ENCODE measurements at places on chromosomes 11 and 22.

DNA sequence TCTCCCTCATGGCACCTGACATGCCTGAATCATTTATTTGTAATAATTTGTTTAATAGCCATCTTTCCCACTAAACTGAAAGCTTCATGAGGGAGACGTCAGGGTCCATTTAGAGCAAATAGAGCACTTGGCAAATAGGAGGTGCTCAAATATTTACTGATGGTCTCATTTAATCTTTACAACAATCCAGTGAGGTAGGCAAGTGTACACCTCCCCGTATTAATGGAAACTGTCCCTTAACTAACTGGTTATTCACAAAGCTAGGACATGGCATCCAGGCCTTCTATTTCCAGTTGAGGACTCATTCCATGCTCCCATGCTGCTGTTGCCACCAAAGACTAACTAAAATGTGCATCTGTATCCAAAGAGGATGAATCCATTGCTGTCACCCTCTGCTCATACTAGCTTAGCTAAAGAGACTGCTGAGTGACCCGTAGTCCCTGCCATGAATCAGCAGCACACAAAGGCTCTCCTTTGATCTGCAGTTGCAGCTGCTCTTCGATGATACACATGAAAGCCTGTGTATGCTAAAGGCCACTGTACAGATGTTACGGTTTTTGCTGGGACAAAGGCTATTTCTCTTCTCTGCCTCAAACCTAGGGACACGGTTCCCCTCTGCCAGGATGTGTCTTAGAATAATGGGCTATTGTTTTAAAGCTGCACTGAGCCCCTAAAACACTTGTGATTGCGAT lies 82.6 kb downstream of the RAB30 start:
- peak; percentile 75 for DNase-seq

DNA sequence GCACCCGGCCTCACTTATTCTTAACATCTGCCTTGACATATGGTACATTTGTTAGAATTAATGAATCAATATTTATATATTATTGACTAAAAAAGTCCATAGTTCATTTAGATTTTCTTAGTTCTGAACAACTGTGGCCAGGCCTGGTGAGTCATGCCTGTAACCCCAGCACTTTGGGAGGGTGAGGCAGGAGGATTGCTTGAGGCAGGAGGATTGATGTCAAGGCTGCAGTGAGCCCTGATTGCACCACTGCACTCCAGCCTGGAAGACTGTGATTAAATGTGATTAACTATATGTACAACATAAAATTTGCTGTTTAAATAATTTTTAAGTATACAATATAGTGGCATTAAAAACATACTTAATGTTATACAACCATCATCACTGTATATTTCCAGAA lies 5.6 kb downstream of the UVRAG start:
- DNase-seq = no peak

DNA sequence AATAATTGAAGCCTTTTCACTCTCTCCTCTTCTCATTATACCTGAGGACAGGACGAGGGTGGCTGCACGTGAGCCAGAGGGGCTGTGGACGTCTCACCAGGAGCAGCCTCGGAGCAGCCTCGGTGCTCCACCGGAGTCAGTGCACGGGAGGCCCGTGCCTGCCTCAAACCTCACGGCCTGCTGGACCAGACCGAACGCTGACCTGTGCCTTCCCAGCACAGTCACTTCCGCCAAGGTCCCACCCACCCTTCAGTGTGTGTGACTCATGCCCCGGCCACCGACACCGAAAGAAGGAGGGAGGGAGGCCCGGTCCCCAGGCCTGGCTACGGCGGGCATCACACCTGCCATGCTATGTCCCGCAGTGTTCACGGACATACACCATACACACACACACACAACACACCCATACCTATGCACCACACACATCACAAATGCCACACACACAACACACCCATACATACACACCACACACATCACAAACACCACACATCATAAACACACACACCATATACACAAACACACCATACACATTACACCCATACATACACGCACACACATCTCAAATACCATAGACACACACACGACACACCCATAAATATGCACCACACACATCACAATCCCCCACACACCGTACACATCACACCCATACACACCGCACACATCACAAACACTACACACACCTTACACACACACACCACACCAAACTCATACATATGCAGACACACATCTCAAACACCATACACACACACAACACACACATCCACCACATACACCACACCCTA lies 1506.5 kb downstream of the TBC1D22A start:
- DNase-seq = no peak

DNA sequence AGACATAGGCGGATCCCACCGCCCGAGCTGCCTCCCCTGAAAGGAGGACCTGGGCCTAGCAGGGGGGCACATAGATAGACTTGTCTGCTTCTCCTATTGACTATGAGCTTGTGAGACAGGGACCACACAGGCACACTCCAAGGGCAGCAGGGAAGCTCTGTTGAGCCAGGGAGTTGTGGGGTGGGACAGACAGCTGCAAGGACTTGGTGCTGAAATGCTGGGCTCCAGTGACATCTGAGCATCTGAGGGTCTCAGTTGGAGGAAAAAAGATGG lies 53.4 kb upstream of the ANO1 start:
- no peak for DNase-seq

- no peak for DNase-seq
These were observed 30.4 kb downstream of the RTN4R start for GRCh38 chr22:20237480-20238440.

DNA sequence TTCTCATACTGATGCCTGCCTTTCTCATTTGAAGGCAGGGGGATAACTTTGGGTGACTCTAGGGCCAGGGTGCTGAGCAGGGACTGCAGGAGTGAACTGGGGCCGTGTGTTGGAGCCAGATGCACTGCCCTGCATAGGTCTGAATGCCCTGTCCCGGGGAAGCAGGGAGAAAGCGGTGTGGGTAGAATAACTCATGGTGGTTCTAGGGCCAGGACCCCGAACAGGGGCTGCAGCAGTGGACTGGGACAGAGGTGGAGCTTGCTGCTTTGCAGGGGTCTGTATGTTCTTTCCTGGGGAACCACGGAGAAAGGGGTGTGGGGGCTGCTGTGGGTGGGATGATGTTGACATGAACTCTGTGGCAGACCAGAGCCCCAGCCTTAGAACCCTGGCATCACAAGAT lies 52.9 kb downstream of the GAB4 start:
- DNase-seq = no peak

- DNase-seq = no peak
These were observed 1.4 kb upstream of the KRTAP5-6 start for GRCh38 chr11:1695548-1696108.

DNA sequence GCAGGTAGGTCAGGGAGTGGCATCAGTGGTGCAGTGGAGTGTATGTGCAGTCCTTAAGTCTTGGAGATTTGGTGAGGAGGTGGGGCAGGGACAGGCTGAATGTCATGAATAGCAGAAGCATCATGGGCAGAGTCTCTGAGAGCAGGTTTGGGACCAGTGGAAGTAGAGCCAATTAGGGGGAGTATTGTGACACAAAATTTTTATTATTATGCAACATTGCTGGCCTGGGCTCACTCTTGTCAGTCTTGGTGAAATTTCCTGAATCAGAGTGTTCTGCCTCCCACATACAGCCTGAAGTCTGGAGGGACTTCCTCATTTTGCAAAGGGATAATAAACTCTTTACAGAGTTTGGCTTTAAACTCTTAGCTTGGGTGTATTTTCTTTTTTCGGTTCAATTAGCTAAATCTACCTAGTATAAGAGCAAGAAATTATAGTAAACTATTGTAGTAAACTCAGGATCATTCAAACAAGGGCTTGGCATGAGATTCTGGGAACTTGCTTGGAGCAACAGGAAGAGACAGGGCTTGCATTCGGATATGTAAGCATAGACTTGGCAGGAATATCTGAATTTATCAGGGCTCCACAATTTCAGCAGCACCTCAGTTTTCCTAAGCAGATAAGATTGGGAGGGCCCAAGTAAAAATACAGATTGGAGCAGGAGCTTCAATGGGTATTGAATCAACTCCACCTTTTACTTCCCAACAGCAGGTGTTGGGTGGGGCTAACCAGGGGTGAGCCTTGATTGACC lies 67.7 kb downstream of the FDX1 start:
- no peak for DNase-seq

- no peak for DNase-seq
These were observed 28.1 kb downstream of the INSC start for GRCh38 chr11:15142838-15143237.

GRCh38 chr11:35377262-35377661 lies 42.1 kb downstream of the SLC1A2 start:
- DNase-seq = no peak

GRCh38 chr11:113436672-113437252 lies 38.4 kb downstream of the DRD2 start:
- DNase-seq = no peak

GRCh38 chr11:6611963-6612212 lies 128 bp downstream of the TAF10 start:
- no peak for DNase-seq

DNA sequence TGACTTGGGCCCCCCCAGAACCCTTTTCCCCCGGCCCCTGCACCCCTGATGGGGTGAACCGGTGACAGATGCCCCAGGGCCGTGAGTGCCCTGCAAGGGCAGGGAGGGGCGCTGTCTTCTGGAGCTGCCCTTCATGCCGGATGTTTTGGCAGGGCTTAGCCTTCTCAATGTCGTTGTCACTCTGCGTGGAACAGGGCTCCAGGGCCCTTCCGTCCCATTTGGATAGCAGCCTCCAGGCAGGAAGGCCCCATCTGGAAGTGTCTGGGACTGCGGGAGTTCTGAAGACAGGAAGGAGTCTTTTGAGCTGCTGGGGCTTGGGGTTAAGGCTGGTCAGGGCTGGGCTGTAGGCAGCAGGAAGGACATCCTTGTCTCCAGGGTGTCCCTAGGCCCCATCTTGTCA lies 4.6 kb downstream of the FRMD8 start:
- DNase-seq = no peak
